Stimulated activated naive CD4-positive, alpha-beta T cell treated with Interleukin-2 at 50 U/mL for 16 hours (primary cell): ENCODE measurements at places on chromosomes 2 and 18.

DNA sequence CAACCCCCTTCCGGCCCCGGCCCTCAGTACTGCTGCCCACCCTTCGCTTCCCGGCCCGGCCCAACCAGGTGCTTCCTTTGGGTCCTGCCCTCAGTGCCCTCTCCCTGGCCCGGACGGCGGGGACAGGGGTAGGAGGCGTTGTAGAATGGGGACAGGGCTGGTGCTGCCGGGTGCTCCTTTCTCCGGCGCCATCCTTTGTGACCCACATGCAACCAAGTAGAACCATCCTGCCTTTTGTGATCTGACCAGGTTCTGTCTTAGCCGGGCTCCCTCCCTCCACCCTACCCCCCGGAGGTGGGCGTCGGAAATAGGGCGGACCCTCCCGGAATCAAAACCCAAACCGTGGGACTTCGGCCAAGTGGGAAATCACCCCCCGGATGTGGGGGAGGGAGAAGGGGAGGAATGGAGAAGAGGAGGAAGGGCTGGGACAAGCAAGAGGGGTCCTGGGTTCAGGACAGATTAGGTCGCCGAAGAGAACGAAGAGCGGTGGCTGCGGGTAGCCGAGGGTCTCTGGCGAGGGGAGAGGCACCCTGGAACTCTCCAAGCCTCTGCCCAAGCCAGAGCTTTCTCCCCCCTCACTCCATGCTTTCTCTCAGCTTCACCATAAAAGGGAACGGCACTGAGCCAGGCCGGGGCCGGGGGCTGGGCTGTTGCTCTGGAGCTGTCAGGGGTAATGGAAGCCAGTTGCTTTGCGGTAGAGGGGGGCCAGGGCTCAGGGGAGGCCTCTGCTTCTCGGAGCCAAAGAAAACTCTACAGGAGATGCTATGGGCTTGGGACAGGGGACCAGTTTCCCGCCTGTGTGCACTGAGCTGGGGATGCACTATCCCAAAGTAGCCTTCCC, 756 bp upstream of the OST4 start:
- no peak for DNase-seq

- DNase-seq = no peak
Observed at GRCh38 chr2:240236217-240237111, 96.0 kb upstream of the OTOS start.

GRCh38 chr2:151228847-151229512, 32.7 kb downstream of the RBM43 start:
- DNase-seq = no peak

DNA sequence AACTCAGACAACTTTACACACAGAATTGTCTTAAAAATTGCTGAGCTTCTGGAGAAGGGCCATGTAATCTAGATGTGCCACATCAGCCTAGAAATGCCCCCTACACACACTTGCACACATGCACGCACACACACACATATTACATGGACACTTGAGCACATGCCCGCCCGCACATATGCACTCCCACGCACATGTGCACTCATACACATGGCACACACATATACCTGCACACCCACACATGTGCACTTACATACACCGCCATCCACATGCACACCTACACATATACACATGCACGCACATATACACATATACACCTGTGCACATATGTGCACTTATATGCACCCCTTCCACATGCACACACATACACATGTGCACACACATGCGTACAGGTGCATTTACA, 213.7 kb downstream of the SEPTIN10 start:
- no peak for DNase-seq

DNA sequence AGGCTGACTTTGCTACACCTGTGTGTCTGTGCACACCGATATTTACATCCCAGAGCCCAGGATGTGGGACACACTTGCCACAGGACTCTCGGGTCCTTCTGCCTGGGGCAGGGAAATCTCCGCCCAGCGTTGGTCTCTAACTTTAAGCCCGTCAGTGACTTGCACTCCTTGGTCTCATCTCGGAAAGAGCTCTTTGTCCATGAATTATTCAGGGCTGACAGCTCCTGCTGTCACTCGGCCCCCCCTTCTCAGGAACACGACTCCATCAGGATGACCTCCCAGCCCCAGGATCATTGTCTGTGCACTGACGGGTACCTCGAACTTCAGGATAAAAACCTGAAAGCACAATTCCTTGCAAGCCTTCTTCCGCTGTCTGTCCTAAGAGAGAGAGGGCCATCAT, 26.6 kb downstream of the PLB1 start:
- DNase-seq = no peak

DNA sequence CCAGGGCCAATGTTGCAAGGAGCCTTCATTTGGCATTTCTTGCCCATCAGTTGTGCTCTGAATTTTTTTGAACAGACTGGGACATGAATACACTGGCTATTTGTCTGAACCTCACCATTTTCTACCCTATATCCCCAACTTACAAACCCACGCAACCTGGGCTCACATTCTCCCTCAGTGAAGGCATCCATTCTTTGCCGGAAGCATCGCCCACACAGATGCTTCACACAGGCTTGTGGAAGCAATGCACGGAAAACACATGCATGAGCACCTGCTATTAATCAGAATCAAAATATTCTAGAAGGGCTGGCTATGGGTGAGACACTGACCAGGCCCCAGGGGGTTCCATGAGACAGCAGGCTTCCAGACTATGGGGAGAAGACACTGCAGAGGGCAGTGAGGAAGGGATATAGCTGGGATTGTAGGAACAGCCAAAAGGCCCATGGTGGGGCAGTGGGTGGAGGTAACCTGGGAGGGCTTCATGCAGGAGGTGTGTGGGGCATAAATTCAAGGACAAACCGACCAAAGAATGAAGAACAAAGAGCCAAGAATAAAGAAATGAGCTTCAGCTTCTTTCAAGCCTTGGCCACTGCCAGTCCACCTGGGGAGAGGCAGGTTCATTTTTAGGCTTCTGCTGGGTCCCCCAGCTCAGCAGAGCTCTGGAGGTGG, 261.5 kb downstream of the CELF4 start:
- DNase-seq = no peak
